ENCODE measurements at places on chromosomes 2 and 18.
A peak's percentile ranks its signal among the peaks of the same experiment; 100 is the strongest.

DNA sequence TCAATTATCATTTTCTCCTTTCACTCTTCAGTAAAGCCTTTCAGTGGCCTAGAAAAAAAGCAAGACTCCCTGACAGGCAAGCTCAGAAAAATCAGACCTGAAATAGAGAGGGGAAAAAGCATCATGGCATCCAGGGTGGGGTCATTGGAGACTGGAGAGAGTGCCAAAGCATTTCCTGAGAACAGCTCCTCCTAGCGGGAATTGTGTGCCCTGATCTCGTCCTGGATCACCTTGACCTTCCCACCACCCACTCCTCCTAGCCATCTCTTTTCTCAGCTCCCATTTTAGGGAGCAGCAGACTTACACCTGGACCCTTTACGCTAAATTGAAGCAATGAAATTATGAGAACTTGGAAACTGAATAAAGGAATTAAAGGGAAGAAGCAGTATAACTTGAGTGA, 176.6 kb downstream of the VWC2L start:
- DNase-seq = no peak

GRCh38 chr2:164681009-164681408, 59.7 kb upstream of the GRB14 start:
- no peak for DNase-seq

DNA sequence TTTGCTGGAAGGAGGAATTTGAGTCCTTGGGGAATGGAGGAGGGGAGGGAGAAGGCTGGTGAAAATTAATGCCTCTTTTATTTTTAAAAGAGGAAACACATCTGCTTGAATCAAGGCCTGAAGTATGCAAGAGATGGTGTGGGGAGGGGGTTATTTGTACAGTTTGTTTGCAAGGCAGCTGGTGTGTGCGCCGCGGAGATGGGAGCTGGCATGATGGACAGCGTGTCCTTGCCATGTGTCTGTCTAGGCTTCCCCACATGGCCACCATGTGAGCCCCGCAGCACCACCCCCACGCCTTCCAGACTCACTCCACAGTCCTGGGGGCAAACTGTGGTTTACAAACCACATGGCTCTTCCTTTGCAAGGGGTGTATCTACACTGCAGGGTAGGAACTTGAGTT, 154.8 kb upstream of the APCDD1 start:
- no peak for DNase-seq

DNA sequence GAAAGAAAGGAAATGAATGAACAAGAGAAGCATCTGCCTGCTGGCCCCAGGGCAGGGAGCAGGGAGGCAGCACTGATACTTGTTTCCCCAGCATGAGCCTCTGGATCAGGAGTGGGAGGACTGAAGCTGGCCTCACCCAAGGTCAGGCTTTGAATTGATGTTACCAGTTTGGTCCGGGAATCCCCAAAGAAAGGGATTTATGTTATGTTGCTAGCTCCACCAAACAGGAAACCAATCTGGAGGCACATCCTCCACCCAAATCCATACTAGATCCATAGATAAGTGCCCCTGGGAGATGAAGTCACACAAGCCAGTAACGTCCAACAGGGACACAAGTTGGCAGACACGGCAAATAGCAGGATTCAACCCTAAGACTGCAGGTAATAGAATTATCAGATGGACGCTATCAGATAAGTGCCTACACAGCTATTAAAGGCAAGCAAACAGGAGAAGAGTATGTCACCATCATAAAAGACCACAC, 85.9 kb downstream of the MTCL1 start:
- no peak for DNase-seq

GRCh38 chr2:182866461-182867406, at the start of gene FRZB:
TSS of gene FRZB (minus strand) at chr2:182866637. CDS start at chr2:182866552, 85 bp downstream.
- no peak for DNase-seq

DNA sequence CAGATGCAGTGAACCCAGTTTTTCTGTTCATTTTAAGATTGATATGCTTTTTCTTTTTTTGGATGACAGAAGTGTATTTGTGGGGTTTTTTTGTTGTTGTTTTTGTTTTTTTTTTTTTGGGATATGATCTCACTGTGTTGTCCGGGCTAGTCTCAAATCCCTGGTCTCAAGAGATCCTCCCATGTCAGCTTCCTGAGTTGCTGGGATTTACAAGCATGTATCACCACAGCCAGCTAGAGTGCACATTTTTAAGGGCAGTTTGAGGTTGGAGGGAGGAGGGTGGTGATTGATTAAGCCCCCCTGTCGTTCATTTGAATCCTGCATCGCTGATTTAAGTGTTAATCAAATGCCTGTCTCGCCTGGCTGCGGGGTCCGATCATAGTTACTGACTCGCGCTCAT, 189.1 kb downstream of the GBX2 start:
- no peak for DNase-seq

DNA sequence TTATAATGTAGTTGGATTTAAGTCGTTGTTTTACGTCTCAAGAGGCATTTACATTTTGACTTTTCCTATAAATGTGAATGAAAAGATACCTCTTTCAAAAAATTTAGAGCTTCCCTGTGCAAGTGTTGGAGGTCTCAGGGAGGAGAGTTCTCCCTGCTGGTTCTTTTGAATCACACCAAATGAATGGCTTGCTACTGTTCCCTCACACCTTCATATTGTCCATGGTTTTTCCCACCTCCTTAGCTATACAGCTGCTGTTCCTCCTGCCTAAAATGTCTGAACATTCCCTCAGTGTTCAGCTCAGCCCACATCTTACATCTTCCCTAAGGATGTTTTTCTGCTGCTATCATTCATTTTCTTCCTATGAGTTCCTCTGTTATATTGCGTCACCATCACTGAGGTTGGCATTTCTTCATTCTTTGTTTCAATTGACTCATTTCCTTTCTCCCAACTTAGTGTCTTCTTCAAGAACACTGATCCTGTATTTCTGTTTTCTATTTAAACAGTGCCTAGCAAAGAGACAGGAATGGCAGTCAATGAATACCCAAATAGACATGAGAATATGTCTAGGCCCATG, 46.0 kb downstream of the COX7A2L start:
- DNase-seq = no peak

GRCh38 chr18:13500227-13500865, 226.0 kb downstream of the FAM210A start:
- no peak for DNase-seq

GRCh38 chr18:12478269-12479047, 70.7 kb downstream of the PRELID3A start:
- no peak for DNase-seq

- no peak for DNase-seq
Observed at GRCh38 chr2:84102274-84102673, 356.8 kb downstream of the SUCLG1 start.

DNA sequence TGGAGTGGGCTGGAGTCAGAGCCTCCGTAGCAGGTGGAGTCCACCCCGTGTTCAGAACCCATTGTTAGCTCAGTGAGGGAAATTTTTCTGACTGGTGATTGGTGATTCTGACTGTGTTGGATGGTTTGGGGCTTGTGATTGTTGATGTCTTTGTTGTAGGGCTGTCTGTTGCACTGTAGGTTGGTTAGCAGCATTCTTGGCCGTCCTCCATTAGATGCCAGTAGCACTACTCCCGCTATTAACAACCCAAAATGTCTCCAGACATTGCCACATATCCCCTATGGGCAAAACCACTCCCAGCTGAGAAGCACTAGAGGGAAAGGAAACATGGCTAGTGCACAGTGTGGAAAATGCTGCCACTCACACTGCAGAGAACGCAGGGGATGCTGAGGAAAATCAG, 51.7 kb downstream of the ARMC9 start:
- DNase-seq = no peak

DNA sequence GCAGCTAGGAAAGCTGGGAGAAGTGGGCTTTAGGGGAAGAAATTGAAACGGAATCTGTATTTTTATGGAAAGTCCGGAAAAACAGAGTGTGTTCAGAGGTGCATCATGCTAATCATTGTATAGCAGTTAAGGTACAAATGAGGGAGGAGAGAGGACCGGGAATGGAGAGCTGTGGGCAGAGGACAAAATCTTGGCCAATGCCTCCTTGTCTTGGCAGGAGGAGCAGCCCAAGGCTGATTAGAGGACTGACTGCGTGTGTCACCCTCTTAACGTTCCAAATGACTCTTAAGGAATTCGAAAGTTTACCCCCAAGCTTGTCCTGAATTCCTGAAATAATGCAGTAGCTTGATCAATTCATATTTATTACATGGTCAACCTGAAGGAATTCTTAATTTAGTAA, 81.0 kb downstream of the ZNF236 start:
- DNase-seq = no peak

GRCh38 chr2:74441690-74442482, at the start of gene RTKN:
TSS of gene RTKN (minus strand) at chr2:74441937. CDS start at chr2:74441816, 121 bp downstream.
- DNase-seq = peak; percentile 30

DNA sequence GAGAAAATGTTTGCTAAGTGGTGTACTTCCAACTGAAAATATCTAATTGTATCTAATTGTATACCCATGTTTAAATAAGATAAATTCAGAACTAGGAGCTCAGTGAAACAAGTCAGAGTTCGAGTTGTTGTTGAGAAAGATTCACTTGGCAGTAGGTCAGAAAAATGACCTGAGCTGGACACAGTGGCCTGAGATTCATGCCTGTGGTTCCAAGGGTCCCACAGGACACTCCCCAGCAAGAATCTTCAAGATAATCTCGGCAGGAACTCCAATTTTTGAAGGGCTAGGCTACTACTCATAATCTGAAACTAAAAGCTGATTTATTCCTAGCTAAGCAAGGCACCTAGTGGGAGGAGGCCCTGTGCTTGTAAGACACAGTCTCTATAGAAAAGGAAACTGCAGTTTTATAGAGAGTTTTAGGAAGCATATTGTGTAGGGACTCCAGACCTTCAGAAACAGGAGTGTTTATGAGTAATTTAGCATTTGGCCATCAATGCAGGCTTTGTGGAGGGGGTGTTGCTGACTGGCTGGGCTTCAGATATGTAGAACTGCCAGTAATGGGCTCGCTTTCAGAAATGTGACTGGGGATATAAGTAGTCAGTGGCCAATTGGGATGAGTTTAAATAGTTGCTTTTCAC, 43.2 kb downstream of the SP140 start:
- no peak for DNase-seq

DNA sequence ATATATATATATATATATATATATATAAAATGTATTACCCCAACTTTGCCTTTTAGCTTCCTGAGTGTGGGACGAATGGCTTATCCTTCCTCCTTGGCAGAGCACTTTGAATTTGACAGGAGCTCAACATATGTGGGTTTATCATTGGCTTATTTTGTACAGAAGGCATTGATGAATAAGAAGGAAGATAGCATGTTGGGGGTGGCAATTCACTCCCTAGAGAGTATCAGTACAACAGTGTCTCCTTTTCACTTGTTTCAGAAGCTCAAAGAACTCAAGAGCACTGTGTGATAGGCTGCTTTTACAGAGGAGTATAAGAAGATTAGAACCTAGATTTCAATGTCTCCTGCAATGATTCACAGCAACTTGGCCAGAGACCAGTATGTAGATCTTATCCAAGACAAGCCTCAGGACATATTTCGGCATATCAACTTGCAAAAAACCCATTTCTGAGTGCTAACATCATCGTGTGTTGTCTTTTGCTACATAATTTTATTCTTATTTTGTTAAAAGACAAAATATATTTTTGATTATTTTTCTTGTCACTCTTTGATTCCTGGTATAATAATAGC, 345.8 kb downstream of the SOCS6 start:
- no peak for DNase-seq

All from activated gamma-delta T cell (primary cell).